ENCODE measurements at places on chromosomes 4 and X.

- DNase-seq, result peak; percentile 29
Measured at GRCh38 chrX:14865201-14865600, 7.7 kb downstream of the FANCB start.

GRCh38 chrX:141669689-141670088 is 28.9 kb downstream of the SPANXD start:
- DNase-seq, result peak; percentile 21

- no peak for DNase-seq
Measured at GRCh38 chrX:27924718-27925117, 56.5 kb downstream of the DCAF8L1 start.

GRCh38 chrX:39251995-39252394 is 450.7 kb downstream of the MID1IP1 start:
- no peak for DNase-seq

- no peak for DNase-seq
Measured at GRCh38 chr4:185535612-185536410, 504 bp upstream of the PDLIM3 start.

- no peak for DNase-seq
Measured at GRCh38 chrX:118751950-118752783, 24.8 kb downstream of the IL13RA1 start.

GRCh38 chr4:145083891-145084605 is 13.9 kb downstream of the ANAPC10 start:
- peak; percentile 64 for DNase-seq

DNA sequence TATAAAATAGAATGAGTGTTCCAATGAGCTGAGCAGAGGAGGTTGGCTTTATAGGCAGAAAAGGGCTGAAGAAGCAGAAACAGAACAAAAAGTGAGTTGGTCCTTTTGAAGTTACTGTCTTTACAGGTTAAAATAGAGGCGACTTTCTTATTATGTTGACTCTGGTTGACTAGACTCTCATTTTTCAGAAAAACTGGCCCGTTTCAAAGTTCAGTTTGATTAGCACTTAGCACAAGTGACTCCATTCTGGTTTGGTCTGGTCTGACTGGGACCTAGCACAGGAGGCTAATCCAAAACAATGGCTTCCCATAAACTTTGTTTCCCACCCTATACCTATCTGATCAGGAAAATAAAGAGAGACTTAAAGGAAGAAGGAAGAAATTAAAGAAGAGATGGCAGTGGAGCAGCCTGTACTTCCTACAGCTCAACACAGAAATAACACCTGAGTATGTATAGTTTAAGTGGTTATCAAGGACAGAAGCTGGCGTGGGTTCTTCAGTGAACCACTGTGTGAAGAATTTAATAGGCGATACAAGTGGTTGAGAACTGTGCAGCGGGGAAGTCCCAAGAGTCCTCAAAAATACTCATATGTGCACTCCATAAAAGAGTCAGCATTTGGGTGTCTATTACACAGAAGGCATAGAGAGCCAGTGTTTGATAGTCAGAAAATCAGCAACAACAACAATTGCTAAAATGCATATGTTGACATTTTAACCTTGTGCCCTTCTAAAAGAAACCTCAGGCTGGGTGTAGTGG is 554.8 kb upstream of the HTR2C start:
- DNase-seq, result no peak

GRCh38 chr4:169385376-169385775 is 114.6 kb upstream of the SH3RF1 start:
- DNase-seq, result peak; percentile 35

GRCh38 chr4:24229978-24230377 is 340.1 kb upstream of the PPARGC1A start:
- no peak for DNase-seq

GRCh38 chrX:109943740-109944092 is 59.2 kb upstream of the TMEM164 start:
- DNase-seq, result peak; percentile 8

GRCh38 chr4:72846280-72847111 is 223.0 kb downstream of the COX18 start:
- no peak for DNase-seq

- no peak for DNase-seq
Measured at GRCh38 chr4:113564493-113564892, 197.0 kb downstream of the CAMK2D start.

DNA sequence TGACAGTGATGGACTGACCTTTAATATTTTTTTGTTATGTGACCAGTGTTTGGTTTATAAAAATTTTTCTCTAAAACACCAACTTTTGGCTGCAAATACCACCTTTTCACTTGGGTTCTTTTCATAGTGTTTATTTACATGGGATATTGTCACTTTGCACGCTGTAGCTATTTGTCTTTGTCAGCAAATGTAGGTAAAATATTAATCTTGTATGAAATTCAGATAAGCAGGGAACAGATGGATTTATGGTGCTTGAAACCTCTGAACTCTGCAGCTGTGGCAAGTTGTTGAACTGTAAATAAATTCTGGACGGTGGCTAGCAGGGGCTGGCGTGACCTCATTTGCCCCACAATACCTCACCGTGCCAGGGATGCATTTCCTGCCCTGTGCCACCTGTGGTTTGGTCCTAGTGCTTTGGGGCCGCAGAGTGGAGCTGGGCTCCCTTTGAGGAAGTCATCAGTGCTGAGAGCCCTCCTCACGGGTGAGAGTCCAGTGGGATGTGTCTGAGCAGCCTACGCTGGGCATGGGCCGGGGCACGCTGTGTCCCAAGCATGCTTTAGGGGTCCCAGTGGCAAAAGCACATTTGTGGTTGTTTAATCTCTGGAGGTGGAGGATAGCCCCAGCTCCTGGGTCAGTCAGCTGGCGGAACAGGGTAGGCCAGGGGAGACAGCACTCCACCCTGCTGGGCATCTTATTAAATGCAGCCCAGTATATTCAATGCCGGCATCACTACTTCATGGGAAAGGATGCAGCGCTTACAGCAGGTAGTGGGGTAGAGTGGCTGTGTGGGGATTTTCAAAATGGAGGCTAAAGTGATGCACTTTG is 108.6 kb downstream of the TBL1X start:
- no peak for DNase-seq

- peak; percentile 65 for DNase-seq
Measured at GRCh38 chr4:117560329-117560728, 474.0 kb upstream of the NDST3 start.

GRCh38 chrX:17185431-17185830 is 189.6 kb upstream of the NHS start:
- DNase-seq, result no peak

DNA sequence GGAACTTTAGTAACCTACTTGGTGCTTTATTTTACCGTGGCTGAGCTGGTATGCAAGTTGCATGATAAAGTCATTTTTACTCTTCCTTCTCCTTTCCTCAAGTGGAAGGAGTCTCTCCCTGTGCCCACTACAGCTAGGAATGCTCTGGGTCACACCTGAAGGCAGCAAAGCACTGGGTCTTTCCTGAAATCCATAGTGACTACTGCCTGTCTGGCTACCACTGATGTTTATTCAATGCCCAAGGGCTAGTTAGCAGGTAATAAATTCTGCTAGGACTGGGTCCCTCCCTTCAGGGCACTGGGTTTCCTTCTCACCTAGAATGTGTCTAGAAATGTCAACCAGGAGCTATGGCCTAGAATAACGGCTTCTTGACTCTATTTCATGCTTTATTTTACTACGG is 1081.4 kb downstream of the FAT4 start:
- DNase-seq, result no peak

DNA sequence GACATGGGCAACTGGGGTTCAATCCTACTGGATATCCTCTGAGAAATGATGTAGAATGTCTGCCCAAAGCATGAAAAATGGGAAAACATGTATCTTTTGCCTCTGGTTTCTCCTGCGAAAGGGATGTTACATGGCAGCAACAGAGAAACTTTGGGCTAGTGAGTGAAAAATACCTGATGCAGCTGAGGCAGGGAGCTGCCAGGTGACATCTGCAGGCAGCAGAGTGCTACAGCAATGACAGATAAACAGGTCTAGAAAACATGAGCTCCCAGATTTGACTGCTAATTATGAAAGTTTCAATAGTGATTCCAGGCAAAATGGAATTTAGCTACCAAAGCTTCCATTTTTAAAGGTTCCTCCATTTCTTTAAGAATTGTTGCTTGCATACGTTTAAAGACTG is 4.8 kb upstream of the CXCL1 start:
- peak; percentile 19 for DNase-seq

DNA sequence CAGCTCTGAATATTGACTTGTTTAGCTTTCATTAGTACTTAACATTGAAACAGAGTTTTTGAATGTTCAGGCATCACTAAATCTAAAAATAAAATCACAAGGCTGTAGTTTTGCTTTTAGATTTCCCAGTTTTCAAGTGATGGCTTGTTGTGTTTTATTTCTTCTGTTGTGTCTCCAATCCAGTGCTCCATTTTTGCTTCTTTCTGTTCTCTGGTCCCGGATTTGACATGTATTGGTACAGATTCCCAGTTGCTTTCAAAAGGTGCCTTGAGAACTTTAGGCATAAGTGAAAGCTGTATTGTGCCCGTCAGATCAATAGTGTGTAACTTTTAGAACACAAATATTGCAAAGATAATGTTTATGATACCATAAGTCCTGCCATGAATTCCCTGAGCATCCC is 53.2 kb downstream of the ARHGAP10 start:
- DNase-seq, result no peak

- DNase-seq, result no peak
Measured at GRCh38 chr4:189763583-189763982, 177.1 kb upstream of the FRG1 start.

GRCh38 chrX:150365990-150366911 is 3.1 kb downstream of the MAMLD1 start:
- DNase-seq, result peak; percentile 61

GRCh38 chr4:7068279-7068842 is 497 bp upstream of the GRPEL1 start:
- no peak for DNase-seq

DNA sequence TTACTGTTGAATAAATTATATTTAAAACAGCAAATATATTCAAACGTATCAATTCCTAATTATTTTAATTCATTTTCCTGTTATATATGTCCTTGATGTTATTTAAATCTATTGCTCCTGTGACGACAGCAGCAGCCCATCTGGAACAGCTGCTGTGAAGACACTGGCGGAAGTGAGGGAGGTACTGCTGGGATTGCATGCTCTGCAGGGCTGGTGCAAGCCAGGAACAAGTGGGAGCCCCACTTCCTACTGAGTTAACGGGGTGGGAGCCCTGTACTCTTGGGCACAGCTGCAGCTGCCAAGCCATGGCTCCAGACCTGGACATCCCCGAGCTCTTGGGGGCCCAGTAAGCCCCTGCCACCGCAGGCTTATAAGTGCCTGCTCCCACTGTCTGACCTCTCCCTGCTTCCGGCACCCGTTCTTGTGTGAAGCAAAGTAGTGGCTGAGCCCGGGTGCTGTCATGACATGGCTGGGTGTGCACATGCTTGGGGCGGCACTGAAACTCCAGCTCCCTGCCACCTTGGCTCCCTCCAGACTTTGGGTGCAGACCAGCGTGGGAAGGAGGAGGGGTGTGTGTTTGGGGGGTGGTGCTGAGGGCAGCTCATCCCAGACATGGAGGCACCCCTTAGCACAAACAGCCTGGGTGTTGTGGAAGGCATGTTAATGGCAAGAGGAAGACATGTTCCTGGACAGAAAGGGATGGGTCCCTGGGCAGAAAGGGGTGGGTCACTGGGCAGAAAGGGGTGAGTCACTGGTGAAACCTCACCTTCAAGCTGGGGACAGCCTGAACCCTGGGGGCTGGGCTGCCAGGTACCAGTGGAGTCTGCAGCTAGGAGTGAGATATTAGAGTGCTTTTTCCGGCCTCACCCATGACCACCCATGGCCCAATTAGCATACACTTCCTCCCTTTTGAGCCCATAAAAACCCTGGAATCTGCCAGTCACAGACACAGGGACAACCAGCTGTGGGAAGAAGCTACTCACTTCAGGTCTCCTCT is 1981.3 kb upstream of the IGFBP7 start:
- no peak for DNase-seq

GRCh38 chr4:16466581-16466980 is 240.3 kb upstream of the TAPT1 start:
- DNase-seq, result no peak

DNA sequence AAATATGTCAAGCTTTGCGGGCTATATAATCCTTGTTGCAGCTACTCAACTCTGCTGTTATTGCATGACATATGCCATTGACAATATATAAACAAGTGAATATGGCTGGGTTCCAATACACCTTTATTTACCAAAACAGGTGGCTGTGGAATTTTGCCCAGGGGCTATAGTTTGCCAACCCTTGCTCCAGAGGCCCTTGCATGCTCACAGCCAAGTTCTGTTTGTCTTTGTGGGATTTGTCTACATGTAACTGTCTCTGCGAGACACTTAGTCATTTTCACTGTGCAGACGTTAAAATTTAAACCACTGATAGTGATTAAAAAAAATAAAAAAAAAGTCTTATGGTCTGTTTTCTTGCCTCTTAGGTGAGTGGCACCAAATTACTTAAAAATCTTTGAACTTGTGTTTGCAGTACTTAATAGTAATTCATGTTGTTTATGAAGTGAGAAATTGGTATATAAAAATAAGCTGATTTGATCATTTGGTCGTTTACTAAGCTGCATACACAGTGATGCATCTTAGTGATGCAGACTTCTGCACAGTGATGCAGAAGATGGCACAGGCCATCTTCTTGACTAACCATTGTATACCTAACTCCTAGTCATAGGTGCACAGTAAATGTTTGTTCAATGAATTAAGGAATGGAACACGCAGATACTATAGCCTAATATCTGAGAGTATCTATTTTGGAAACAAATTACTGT is 170.9 kb downstream of the FRMPD4 start:
- DNase-seq, result no peak

DNA sequence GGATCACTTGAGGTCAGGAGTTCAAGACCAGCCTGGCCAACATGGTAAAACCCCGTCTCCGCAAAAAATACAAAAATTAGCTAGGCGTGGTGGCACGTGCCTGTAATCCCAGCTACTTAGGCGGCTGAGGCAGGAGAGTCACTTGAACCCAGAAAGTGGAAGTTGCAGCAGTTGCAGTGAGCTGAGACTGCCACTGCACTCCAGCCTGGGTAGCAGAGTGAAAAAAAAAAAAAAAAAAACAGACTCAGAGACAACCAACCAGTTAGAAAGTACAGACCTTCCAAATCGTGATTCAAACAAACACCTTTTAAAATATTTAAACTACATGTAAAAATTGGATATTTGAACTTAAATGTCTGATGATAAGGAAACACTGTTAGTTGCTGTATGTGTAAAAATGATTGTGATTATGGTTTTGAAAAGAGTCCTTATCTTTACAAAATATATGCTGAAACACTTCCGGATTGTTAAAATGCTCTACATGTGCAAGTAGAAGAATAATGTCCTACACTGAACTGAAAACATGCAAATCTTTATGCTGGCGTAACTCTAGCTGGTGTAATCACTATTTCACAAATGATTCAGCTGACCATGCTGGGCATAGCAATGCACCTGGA is 37.8 kb downstream of the SH3KBP1 start:
- no peak for DNase-seq

All from astrocyte of the spinal cord (primary cell).